ENCODE measurements at places on chromosomes 3 and 15.
A peak's percentile ranks its signal among the peaks of the same experiment; 100 is the strongest.

- DNase-seq, result no peak
These were observed 83.5 kb upstream of the BCL6 start for GRCh38 chr3:187828579-187829452.

DNA sequence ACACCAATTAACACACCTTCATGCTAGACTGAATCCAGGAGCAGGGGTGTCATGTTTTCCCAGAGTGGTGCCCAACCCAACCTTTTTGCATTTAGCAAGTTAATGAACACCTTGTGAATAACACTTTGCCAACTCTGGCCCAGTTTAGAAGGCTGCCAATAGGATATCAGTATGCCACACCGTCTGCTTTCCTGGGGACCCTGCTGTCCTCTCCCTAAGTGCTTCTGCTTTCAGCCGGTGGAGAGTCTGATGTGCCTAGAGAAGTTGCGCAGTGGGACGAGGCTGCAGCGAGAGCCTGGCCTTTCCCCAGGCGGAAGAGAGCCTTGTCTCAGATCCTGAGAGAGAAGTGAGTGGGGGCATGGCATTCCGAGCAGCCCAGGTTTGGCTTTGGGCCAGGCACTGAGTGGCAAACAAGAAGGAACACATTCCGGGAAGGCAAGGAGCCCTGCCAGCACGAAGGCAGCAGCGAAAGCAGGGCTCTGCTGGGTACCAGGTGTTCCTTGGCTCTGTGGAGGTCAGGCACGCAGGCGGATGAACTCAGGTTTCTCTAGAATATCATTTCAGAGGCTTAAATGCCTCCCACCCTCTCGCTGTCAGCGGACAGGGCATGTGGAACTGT lies 36.9 kb downstream of the SENP8 start:
- peak; percentile 57 for DNase-seq

DNA sequence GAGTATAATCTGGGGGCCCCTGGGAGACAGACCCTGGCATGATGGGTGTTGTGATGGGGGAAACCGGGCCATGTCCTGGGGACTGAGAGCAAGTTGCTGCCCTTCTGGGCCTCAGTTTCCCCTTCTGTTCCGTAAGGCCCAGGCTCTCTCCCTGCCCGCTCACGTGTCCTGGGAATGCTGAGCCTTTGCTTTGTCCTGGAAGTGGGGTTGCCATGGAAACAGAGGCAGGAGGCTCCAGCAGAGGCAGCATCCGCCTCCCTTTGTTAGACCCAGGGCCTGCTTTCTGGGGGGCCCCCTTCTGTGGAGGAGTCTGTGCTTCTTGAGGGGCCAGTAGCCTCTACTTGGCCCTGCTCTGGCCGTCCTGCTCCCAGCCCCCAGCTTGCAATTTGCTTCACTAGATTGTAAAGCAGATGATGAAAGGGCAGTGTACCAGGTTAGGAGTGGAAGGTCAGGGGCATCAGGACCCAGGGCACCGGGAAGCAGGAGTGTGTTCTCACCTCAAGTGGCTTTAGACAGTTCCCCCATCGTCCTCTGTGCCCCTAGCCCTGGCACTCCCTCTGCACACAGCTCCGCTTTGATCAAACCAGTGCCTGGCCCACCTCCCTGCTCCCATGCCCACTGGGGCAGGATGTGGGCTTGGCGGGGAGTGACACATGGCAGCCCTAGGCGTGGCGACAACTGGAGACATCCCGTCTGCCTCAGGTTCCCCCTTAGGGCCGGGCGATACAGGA lies 105.6 kb downstream of the FBLN2 start:
- no peak for DNase-seq

DNA sequence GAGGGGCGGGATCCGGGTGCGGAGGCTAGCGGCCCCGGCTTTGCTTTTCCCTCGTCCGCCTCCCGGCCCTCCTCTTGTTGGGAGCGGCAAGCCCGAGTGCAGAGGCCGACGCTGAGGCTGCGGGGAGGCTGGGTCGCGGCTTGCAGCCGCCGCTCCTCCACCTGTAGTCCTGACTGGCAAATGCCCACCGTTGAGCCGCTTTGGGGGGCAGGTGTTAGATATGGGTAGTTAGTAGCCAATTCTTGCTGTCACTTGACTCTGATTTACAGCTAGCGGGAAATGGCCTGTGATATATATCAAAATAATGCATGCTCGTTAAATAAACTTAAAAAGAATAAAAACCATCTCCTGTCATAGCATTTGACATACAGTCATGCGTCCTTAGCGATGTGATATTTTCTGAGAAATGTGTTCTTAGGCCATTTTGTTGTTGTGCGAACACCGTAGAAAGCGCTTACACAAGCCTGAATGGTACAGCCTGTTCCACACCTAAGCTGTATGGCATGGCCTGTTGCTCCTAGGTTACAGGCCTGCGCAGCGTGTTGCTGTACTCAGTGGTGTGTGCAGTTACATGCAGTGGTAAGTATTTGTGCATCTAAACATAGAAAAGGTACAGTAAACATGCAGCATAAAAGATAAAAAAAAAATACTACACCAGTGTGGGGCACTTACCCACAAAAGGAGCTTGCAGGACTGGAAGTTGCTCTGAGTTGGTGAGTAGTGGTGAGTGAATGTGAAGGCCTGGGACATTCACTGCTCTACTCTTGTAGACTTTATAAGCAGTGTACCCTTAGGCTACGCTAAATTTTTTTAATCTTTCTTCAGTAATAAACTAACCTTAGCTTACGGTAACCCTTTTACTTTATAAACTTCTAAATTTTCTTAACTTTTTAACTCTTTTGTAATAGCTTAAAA lies 873 bp downstream of the CAPN7 start:
- peak; percentile 37 for DNase-seq

- no peak for DNase-seq
These were observed 555.5 kb upstream of the CFAP20DC start for GRCh38 chr3:59605318-59605717.

- peak; percentile 46 for DNase-seq
These were observed 322.8 kb upstream of the CTNNB1 start for GRCh38 chr3:40876496-40876895.

All from RPMI7951 (cell line).